ENCODE measurements at places on chromosomes 16 and 17. TPM values are rescaled to one million over a fixed set of nuclear protein-coding genes. Genes with fewer than 3 reads are reported as not detected.

DNA sequence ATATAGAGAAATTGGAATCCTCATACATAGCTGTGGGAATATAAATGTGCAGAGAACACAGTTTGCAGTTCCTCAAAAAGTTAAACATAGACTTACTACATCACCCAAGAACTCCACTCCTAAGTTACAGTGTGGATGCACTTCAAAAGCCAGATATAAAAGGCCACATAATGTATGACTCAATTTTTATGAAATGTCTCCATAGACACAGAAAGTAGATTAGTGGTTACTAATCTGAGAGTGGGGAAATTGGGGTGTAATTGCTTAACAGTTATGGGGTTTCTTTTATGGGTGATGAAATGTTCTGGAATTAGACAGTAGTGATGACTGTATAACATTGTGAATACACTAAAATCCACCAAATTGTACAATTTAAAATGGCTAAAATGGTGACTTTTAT, 60.9 kb downstream of the CACNG1 start:
- DNase-seq: no peak

DNA sequence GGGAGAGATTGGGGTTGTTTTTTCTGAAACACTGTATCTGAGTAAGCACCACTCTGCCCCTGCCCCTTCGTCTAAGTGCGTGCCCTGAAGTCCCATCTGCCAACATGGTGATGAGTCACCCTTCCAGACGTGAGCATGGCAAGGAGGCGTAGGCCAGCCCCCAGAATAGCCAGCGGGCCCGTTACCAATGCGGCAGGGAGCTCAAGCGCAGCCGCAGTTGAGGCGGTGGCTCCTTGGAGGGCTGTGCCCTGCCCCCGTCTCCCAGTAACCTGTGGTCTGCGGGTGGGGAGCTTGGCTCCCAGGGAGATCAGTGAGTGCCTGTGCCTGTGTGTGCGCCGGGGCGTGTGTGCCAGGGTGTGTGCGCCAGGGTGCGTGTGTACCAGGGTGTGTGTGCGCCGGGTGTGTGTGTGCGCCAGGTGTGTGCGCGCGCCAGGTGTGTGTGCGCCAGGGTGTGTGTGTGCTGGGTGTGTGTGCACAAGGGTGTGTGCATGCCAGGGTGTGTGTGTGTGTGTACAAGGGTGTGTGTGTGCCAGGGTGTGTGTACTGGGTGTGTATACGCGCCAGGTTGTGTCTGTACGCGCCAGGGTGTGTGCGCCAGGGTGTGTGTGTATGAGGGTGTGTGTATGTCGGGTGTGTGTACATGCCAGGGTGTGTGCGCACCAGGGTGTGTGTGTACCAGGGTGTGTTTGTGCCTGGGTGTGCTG, 98.6 kb upstream of the CHMP6 start:
- peak; percentile 91 for DNase-seq

DNA sequence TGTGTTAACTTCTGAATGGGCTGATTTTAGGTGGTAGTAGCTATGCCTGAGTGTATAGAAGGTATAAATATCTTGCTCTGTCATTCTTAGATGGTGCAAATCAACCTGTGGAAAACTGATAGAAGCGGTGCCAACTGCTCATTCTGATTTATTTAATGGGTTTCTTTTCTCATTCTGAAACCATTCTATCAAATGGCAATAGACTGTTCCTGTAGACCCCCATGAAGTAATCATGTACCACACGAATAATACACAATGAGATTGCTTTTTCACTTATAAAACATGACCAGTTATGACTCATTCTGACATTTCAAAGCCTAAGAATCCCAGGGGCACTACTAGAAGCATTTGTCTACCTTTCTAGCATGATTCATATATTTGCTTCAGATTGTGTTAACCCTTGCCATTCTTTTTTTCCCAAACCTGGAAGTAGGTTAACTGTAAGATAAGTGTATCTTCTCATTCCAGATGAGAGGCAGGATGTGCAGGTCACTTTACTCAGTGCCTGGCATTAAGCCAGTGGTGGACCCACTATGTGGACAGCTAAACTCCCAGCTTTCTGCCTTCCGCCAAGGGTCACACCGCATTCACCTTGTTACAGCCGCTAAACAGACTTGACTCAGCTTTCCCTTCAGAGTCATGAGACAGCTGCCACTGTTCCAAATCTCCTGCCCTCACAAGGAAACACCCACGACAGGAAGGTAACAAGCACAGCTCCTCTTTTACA, 16.4 kb upstream of the SLC16A11 start:
- no peak for DNase-seq

DNA sequence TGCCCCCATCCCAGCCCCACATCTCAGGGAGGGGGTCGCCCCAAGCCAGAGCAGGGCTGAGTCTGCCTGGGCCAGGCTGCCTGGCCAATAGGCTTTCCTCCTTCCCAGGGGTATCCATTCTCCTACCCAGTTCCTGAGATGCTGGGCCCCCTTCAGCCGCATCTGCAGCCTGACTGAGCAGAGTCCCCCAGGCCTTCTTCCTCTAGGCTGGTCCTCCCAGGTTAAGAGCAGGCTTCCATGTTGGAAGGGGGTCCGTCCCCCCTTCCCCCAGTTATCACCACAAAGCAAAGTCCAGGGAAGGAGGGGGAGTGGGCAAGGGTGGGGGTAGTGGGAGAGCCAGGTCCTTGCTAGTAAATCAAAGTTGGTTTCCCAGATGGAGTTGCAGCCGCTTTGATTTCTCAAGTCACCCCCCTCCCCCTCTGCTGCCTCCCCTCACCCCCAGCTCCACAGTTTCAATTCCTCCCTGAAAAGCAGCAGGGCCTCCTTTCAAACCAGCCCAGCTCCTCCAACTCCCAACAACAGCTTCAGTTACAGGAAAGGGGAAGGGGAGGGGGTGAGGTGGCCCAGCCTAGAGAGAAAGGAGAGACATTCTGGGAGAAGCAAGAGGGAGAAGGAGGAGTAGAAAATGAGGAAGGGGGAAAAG, 9.5 kb upstream of the FZD2 start:
- peak; percentile 30 for DNase-seq

DNA sequence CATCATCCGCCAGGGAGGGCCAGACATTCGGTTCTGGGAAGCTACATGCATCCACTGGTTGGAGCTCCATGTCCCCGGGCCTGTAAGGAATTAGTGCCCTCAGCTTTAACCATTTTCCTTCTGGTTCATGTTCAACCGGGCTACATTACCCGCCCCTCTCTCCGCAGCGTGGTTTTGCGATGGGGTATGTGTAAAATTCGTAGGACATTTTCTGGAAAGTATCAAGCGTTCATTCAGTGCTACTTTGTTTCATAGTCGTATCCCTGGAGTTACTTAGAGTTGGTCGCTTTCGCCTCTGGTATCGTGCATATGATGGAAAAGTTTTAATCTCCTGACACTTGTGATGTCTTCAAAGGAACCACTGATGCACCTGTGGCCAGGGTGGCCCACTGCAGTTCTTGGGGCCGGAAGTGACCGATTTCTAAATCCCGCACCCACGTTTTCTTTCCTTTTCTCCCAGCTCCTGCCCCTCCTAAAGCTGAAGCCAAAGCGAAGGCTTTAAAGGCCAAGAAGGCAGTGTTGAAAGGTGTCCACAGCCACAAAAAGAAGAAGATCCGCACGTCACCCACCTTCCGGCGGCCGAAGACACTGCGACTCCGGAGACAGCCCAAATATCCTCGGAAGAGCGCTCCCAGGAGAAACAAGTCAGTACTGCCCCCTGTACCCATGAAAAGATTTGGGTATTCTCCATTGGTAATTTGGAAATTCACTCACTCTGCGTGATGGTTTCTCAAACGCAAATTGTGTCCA, 637 bp downstream of the RPL23A start:
- no peak for DNase-seq

DNA sequence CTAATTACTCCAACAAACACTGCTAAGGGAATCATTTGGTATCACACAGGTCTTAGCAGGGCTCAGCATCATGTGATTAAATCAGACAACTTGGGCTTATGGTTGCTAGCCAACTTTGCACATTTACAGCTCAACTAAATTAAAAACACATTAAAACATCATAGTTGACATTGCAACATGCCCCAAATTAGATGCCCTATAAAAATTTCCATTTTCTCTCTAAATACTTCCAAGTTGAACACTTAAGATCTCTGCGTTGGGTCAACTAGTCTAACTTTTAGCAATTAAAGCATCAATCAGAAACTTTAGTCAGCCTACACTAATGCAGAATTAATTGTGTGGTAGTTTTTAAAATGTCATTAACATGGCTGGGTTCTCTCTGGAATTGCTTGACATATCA, 12.1 kb downstream of the DNAJC7 start:
- DNase-seq: no peak

GRCh38 chr17:67759355-67760171, 41.8 kb downstream of the NOL11 start:
- peak; percentile 16 for DNase-seq

DNA sequence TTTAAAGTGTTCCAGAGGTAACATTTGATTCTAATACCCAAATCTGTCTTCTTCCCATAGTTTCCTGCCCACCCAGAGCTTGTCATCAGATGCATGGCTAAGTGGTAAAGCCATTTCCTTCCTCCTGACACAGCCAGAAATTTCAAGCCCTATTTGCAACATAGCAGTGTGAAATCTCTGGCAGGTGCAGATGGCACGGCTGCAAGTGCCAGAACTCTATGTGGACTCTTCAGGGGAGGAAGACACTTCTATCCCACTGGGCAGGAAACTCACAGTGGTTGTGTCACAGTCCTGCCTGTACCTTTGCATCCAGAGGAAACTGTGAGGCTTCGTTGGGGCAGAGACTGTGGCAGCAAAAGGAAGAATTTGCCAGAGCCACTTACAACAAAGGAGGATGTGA, 13.2 kb downstream of the DYNLRB2 start:
- DNase-seq: no peak

KRT25 gene
- not detected for total RNA-seq

DNA sequence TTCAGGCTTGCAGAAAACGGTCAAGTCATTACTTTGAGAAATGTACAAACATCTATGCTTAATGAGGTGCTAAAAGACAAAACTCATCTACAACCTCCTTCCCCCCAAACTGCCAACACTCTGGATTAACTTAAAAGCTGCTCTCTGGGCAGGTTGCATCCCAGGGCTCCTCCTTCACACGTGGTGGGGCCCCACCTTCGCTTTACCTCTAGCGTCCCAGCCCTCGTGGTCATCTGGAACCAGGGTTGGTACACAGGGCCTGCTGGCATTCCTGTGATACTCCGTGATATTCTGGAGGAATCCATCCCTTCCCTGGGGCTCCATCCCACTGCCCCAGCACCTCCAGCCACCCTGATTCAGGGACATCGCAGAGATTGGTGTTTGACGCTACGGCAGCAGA, 4.8 kb downstream of the METRNL start:
- no peak for DNase-seq
